ENCODE measurements at places on chromosomes 13 and 19. TPM values are rescaled to one million over a fixed set of nuclear protein-coding genes. Genes with fewer than 3 reads are reported as not detected.

- no peak for DNase-seq
These were observed 12.8 kb downstream of the SCGB2B2 start for GRCh38 chr19:34664168-34664567.

- peak; percentile 98 for DNase-seq
These were observed 41.0 kb downstream of the PDE4A start for GRCh38 chr19:10461047-10461949.

GRCh38 chr19:49680421-49681351, 3.6 kb downstream of the PRMT1 start:
- peak; percentile 92 for DNase-seq

The MCF2L gene
- 0.18 TPM for total RNA-seq

DNA sequence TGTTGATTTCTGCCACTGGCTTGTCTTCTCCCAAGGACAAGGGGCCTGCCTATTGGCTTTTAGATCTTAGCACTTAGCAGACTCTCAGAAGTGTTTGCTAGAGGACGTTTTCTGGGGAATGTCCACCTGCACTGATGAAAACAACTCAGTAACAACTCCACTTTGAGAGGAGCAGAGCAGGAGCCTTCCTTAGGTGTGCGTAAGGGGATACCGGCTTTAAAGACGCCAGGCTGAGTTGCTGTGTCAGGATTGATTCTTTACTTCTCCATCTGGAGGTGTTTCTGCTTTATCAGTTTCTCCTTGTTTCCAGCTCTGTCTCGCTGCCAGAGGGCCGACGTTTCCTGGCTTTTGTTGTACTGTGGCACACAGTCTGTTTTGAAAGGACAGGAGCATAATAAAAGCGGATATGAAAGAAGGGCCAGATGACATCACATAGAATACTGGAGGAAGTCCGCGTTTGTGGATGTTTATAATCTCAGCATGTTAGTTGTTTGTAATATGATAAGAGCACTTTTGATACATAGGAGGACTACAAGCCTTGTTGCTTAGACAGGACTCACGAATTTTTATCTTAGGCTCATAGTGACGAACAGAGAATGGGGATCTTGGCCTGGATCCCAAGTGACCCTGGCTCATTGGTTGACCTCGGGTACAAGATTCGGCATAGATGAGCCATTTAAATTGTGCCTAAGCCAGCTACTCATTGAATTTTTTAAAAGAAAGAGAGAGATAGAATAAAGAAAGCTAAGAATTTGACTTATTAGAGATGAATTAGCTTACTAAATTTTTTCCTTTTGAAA, 34.6 kb downstream of the COL4A2 start:
- DNase-seq, result no peak

DNA sequence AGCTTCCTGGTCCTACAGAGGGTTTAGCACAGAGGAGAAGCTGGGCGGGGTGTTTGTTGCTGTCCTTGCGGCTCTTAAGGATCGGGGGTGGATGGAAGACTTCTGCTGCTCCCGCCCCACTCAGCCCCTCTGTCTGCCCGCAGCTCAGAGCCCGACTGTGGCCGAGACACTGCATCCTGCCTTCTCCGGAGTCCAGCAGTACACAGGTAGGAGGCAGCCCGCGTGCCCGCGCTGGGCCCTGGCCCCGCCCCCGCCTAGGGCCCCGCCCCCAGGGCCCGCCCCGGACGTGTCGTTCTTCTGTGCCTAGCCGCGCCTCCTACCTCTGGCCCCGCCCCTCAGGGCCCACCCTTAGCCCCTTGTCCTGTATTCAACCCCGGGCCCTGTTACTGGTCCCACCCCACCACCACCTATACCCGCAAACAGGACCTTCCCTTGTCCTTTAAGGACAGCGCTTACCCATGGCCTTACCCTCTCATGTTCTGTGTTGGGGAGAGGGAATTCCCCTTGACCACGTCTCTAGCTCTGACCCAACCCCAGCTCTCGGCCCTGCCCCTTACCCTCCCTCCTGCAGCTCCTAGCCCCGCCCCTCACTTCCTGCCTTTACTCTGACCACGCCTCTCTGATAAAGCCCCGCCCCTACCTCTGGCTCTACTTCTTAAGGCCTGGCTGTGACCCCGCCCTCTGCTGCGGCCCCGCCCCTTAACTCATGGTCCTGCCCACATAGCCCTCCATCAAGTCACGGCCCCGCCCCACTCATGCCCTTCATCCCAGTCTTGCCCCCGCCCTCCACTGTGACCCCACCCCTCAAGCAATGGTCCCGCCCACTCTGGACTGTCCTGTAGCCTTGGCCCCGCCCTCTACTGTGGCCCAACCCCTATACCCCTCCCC, 60.5 kb downstream of the CELF5 start:
- peak; percentile 89 for DNase-seq

The CEACAM4 gene
- total RNA-seq, result not detected
